ENCODE measurements at places on chromosomes 7 and 10.

GRCh38 chr7:95055295-95055694 lies 147.9 kb downstream of the PPP1R9A start:
- no peak for DNase-seq

DNA sequence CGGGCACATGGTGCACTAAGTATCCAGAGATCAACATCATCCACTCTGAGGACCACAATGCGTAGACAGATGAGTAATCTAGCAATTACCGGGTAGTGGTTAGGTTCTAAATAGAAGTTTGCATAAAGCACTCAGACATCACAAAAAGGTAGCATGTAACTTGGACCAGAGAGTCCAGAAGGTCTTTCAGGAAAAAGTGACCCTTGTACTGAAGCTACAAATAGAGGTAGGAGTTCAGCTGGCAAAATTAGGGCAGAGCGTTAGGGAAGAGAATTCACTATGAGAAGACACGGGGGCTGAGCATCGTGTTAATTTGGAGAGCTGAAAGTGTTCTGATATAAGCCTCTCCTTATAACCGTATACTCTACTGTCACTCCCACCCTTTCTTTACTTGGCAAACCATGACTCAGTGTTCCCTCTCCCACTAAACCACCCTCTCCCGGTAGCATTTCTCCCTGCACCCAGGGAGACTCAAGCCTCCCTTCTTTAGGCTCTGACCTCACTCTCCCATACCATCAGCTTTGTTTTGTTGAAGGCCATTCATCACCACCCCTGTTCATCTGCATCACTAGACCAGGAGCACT lies 222.2 kb upstream of the FZD1 start:
- no peak for DNase-seq

GRCh38 chr7:47405286-47405904 lies 176.5 kb downstream of the TNS3 start:
- DNase-seq: no peak

DNA sequence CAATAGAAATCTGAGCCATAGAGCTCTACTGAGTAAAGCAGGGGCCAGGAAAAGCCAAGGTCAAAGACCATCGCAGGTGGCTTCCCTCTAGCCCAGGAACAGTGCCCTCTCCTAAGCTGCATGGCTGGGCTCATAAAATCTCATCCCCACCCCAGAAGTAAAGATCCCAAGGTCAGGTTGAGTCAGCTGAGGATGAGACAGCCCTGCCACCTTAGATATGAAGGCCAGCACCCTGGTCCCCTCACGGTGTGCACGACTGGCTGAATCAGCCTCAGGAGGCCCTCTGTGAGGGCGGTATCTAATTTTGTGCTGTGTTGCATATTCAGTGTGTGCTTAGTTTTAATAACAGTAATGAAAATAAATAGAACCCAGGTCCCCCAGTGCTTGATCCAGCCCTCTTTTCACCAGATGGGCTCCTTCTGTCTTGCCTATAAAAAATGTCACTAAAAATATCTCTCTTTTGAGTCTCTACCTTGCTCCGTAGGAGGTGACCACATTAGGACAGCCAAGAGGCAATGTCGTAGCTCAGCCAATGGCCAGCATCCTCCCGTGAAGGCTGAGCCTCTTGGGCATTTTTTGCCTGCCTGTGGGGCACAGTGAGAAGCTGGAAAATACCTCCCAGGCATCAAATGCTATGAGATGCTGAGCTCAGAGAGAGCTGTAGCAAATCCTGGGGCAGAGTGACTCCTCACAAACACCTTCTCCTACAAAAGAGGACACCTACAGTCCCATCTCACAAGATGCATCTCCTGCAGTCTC lies 424.0 kb downstream of the PLXNA4 start:
- DNase-seq: no peak

GRCh38 chr7:108248821-108249220 lies 118.7 kb upstream of the LAMB4 start:
- no peak for DNase-seq

- no peak for DNase-seq
Measured at GRCh38 chr7:111942450-111943081, 263.6 kb downstream of the DOCK4 start.

GRCh38 chr7:19585761-19586160 lies 123.1 kb downstream of the POLR1F start:
- DNase-seq: no peak

DNA sequence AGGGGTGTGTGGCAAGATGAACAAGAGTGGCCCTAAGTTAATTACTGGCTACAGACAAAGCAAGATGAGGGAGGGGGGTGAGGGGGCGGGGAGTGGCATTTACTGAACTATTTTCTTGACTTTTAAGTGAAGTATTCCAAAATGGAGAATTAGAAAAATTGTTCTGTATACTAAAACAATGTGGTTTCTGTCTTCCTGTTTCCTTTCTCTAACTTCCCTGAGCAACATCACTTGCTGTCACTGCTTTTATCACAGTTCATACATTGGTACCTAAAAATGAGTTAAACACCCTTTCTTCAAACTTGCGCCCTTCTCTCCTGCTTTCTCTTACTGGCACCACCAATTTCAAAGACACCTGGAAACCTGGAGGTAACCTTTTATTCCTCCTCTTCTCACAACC lies 21.6 kb downstream of the PDZD8 start:
- DNase-seq: no peak

GRCh38 chr7:12322284-12322902 lies 81.3 kb downstream of the VWDE start:
- peak; percentile 12 for DNase-seq

DNA sequence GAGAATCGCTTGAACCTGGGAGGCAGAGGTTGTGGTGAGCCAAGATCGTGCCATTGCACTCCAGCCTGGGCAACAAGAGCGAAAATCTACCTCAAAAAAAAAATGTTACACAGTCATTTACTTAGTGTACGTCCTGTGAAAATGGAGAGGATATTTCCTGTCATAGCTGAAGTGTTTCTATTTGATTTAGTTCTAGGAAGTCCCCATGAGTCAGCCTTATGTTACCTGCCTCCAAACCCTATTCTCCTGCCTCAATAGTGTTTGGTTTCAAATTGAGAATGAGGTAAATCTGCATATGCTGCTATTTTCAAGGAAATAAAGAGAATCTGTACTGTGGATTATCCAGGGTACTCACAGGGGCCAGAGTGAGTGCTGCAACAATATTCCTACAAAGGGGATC lies 1284.5 kb upstream of the AUTS2 start:
- no peak for DNase-seq

GRCh38 chr10:31090894-31091607 lies 59.4 kb upstream of the ZNF438 start:
- DNase-seq: no peak

GRCh38 chr7:125136755-125137532 lies 207.3 kb upstream of the POT1 start:
- no peak for DNase-seq

DNA sequence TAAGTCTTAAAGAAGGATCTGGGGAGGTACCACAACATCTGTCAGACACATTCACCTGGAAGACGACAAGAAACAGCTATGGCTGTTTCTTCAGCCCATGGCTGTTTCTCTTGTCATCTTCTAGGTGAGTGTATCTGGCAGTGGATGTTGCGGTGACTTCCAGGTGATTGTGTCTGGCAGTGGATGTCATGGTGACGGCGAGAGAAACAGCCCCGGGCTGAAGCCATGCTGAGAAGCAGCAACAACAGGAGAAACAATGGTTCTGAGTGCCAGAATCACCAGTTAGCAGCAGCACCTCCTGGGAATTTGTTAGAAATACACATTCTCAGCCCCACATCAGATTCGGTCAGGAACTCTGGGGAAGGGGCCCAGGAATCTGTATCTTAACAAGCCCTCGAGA lies 68.6 kb upstream of the SYPL1 start:
- no peak for DNase-seq

- no peak for DNase-seq
Measured at GRCh38 chr7:157618823-157619606, 282.2 kb downstream of the DNAJB6 start.

DNA sequence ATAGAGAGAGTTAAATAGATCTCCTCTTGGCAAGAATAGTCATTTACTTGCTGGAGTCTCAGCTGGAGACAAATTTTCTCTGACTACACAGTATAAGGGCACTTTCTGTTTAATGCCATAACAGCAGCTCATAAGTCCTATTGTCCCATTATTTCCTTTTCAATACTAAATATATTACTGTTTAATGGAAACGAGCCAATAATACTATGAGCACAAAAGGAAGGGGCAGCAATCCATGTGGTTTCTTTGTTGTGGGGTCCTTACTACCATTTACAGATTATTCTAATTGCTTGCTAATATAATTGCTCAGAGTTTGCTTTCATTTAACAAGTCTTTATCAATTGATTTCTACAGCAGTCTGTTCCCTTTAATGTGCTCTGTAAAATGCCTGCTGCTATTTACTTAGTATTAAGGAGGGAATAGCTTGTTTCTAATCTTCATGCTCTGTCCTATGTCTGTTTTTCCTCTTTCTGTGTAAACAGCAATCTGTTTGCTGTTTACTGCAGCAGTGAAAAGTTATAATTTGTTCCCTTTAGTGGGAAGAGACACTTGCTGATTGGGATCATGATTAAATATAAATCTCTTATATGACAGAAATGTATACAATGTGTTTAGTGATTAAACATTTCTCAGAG lies 296.2 kb upstream of the SMIM30 start:
- no peak for DNase-seq

DNA sequence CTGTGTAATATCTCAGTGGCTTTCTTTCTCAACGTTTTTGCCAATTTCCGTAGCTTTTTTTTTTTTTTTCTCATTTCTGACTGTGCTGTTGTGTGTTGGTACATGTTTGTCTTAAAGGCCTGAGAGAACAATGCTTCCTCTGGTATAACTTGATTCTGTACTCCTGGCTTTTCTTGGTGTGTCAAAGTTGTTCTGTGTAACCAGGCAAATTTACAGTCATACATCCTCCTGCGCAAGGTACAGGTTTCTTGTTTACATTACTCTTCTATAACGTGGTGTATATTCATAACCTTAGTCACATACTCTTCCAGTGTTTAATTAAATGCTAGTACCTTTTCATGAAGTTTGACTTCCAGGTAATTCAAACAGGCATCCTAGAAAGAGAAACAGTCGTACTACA lies 8.3 kb upstream of the ARHGAP12 start:
- DNase-seq: no peak

- no peak for DNase-seq
Measured at GRCh38 chr7:110612680-110613079, 478.2 kb upstream of the LRRN3 start.

DNA sequence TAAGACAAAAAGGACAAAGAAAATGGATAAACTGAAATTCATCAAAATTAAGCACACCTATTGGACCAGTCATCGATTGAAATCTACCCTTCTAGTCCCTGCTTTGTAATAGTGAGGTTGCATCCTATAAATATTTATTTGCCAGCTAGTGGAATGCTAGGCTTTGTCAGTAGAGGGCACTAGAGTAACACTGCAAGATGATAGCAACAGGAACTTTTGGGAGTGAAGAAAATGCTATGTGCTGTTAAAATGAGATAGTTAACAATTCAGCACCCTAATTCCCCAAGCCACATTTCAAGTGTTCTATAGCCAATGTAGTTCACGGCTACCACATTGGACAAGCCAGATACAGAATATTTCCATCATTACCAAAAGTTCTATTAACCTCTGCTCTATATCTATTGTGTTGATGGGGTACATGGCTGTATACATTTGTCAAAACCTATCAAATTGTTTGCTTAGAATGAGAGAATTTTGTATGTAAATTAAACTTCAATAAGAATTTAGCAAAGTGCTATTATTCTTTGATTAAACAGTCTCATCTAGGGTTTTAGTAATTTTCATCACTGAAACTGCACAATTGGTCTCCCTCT lies 69.8 kb downstream of the LSMEM1 start:
- peak; percentile 69 for DNase-seq

DNA sequence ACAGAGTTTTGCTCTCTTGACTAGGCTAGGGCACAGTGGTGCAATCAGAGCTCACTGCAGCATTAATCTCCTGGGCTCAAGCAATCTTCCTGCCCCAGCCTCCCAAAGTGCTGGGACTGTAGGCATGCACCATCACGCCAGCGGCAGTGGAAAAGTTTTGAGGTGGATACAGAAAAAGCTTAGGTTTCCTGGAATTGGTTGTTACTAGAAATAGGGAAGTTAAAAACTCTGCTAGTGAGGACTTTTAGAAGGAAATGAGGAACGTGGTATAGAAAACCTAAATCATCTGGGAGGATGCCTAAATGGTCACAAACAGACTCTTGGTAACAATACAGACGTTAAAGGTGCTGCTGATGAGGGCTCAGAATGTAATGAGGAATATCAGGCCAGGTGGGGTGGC lies 10.9 kb upstream of the SNX8 start:
- DNase-seq: no peak
